Naive thymus-derived CD4-positive, alpha-beta T cell (primary cell): ENCODE measurements at places on chromosomes 7 and 10. TPM values are rescaled to one million over a fixed set of nuclear protein-coding genes. Genes with fewer than 3 reads are reported as not detected.

DNA sequence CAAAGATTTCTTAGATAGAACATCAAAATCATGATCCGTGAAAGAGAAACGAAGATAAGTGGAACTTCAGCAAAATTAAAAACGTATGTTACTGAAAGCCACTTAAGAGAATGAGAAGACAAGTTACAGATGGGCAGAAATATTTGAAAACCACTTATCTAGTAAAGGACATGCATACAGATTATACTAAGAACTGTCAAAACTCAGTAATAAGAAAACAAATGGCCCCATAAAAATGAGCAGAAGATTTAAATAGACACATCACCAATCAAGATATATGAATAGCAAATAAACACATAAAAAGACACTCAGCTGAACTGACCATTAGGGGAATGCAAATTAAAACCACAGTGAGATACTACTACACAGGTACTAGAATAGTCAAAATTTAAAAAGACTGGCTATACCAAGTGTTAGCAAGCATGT, 343.7 kb downstream of the PTEN start:
- no peak for DNase-seq

- DNase-seq: no peak
These were observed 32.5 kb upstream of the BMPER start for GRCh38 chr7:33872870-33873269.

- DNase-seq: no peak
These were observed 24.3 kb upstream of the ITGB1 start for GRCh38 chr10:32982293-32982709.

DNA sequence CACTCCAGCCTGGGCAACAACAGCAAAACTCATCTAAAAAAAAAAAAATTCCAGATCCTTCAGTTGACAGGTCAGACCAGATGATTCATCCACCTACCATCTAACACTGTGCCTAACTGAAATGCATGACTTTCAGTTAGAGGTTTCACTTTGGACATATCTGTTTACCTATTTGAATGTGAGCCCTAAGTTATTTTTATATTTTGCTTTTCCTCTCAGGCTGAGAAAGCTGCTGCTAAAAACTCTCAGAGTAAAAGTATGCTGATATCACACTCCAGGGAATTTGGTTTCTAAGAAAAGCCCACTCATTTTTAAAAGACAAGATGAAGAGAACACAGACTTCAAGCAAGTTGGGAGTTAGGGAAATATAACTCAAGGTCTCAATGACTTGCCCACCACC, 126.0 kb downstream of the SGMS1 start:
- DNase-seq: no peak

GRCh38 chr10:66924674-66925345, 1.0 kb upstream of the LRRTM3 start:
- no peak for DNase-seq

Gene GHRHR
- not detected for polyA plus RNA-seq

GRCh38 chr10:11272915-11273389, 255.3 kb downstream of the CELF2 start:
- no peak for DNase-seq

Gene ANXA8
- polyA plus RNA-seq: not detected

Gene ZWINT
- 8.1 TPM for polyA plus RNA-seq

Gene INMT
- not detected for polyA plus RNA-seq

GRCh38 chr10:34606890-34607289, 208.2 kb downstream of the PARD3 start:
- no peak for DNase-seq

Gene PLXNA4
- 0.24 TPM for polyA plus RNA-seq

GRCh38 chr7:148290538-148290937, 300.0 kb upstream of the C7orf33 start:
- DNase-seq: no peak

- DNase-seq: no peak
These were observed 6.0 kb downstream of the ASB4 start for GRCh38 chr7:95491634-95492314.

GRCh38 chr10:48844616-48845015, 95.0 kb downstream of the LRRC18 start:
- no peak for DNase-seq

- DNase-seq: no peak
These were observed 34.1 kb downstream of the GET4 start for GRCh38 chr7:910441-910861.

GRCh38 chr10:97338041-97338440, 3.5 kb upstream of the FRAT2 start:
- no peak for DNase-seq

GRCh38 chr10:48598243-48598935, 6.5 kb downstream of the ARHGAP22 start:
- no peak for DNase-seq

Gene FXYD4
- not detected for polyA plus RNA-seq

Gene KMT2C
- 18.6 TPM for polyA plus RNA-seq

Gene C10orf62
- not detected for polyA plus RNA-seq

DNA sequence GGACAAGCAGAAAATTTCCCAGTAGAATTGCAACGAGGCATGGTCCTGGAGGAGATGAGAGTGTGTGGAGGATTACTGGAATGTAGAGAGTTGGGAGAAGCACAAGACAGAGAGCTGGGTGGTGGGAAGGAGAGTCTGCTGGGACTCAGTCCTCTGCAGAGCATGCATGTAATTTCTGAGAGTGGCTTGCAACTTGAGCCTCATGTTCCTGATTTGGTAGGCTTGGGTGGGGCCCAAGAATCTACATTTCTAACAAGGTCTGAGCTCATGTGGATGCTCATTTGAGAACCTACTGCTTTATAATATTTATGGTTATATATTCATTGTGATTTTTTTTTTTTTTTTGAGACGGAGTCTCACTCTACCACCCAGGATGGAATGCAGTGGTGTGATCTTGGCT, 317.9 kb upstream of the COBL start:
- DNase-seq: no peak

Gene NOS3
- 4.6 TPM for polyA plus RNA-seq

- no peak for DNase-seq
These were observed 6.4 kb downstream of the TAS2R41 start for GRCh38 chr7:143484119-143484518.

- no peak for DNase-seq
These were observed 22.6 kb downstream of the PLAC9 start for GRCh38 chr10:80154978-80155695.

- DNase-seq: peak; percentile 18
These were observed 19.8 kb upstream of the FAM133B start for GRCh38 chr7:92609921-92610518.

- DNase-seq: no peak
These were observed 52.6 kb upstream of the CAPZA2 start for GRCh38 chr7:116809636-116810266.
